ENCODE measurements at places on chromosomes 12 and 14.

DNA sequence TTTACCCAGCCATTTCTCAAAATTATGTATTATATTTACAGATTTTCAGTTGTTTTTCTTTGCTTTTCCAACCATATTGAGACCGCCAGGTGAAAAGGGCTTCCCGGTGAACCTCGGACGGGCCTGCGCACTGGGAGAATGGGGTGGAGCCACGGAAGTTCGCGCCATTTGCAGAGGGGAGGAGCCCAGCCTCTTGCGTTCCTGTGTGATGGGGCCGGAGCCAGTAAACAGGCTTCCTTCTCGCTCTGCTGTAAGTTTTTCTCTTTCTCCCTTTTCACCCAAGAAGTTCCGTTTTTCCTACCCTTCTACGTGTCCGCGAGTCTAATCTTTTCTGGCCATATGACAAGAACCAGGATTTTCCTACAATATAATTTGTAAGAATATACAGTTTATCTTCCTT lies 1108.8 kb upstream of the SEL1L start:
- DNase-seq = peak; percentile 21

DNA sequence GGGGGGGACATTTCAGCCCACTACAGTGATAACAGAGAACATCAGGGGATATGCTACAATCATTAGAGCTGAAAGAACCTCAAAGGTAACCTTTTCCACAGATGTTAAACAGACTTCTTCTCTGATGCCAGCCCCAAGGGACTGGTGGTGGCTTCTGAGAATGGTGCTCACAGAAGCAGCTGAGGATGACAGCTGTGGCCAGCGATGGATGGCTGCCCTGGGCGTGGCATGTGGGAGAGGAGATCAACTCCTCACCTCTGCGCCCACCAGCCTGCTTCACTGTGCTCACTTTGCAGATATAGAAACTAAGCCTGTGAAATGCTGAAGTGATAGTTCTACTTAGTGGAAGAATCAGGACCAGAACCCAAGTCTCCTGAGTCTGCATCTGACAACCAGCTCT lies 33.0 kb downstream of the FOXN3 start:
- DNase-seq = no peak

- no peak for DNase-seq
Observed at GRCh38 chr12:23472329-23472971, 477.0 kb downstream of the SOX5 start.

GRCh38 chr12:127690161-127690560 lies 576.8 kb upstream of the TMEM132C start:
- no peak for DNase-seq

DNA sequence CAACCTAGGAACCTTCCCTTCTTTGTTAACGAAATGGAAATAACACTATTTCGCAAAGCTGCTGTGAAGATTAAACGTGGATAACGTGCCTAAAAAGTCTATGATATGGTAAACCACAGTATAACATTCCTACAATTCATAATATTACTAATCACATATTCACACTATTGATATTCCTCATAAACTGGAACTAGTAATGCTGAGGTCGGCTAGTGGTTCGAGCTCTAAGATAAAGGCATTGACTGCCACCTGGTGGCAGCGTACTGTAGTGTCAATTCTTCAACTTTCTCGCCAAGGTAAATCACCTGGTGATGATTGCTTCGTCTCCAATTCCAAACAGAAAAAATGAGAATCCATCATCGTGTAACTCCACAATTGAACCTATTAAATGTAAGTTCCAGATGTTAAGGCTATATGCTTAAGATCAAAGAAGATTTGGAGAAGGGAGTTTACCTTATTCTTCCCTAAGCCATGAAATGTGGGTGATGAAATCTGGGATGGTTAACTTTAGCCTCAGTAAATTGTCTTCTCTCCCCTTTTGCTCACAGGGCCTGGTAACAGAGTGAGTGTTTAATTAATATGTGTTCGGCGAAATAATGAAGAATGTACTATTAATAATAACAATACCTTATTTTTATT lies 197.5 kb upstream of the TMEM132C start:
- DNase-seq = peak; percentile 18

- DNase-seq = peak; percentile 3
Observed at GRCh38 chr14:101600891-101601605, 39.8 kb downstream of the DIO3 start.

DNA sequence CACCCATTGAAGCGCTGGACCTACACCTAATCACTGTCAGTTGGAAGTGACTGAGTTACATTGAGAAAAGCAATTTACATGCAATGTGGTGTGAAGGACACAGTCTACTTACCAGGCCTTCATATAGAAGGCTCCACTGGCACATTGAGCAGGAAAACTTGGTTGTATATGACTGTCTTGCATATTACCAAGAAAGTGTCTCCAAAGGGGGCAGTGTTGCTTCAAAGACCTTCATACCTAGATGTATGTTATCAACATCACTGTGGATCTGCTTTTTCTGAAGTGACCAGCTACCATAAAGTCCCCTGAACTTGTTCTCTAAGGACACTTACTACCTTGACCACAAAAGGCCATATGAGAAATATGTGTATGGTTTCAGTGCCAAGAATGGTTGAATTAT lies 64.1 kb downstream of the NELL2 start:
- peak; percentile 73 for DNase-seq
